Renal cortical epithelial cell (primary cell): ENCODE measurements at places on chromosomes 7 and 10. TPM values are rescaled to one million over a fixed set of nuclear protein-coding genes. Genes with fewer than 3 reads are reported as not detected.

The LIPK gene
- not detected in 2 replicates for total RNA-seq

The NRAP gene
- total RNA-seq: under 0.01 TPM in 1 of 2 replicates, not detected in the other

The LIPF gene
- not detected in 2 replicates for total RNA-seq

The VAX1 gene
- not detected in 2 replicates for total RNA-seq

The BTRC gene
- 4.7 and 19.6 TPM in 2 replicates for total RNA-seq

The AP1S1 gene
- total RNA-seq: 137 and 326 TPM in 2 replicates
